Activated naive CD8-positive, alpha-beta T cell treated with anti-CD3 and anti-CD28 coated beads, Interleukin-2, amount 50 U/mL, for 16 hours (primary cell): ENCODE measurements at places on chromosomes 12 and 14.

GRCh38 chr14:24422694-24423601 is 6.5 kb downstream of the CBLN3 start:
- no peak for DNase-seq

DNA sequence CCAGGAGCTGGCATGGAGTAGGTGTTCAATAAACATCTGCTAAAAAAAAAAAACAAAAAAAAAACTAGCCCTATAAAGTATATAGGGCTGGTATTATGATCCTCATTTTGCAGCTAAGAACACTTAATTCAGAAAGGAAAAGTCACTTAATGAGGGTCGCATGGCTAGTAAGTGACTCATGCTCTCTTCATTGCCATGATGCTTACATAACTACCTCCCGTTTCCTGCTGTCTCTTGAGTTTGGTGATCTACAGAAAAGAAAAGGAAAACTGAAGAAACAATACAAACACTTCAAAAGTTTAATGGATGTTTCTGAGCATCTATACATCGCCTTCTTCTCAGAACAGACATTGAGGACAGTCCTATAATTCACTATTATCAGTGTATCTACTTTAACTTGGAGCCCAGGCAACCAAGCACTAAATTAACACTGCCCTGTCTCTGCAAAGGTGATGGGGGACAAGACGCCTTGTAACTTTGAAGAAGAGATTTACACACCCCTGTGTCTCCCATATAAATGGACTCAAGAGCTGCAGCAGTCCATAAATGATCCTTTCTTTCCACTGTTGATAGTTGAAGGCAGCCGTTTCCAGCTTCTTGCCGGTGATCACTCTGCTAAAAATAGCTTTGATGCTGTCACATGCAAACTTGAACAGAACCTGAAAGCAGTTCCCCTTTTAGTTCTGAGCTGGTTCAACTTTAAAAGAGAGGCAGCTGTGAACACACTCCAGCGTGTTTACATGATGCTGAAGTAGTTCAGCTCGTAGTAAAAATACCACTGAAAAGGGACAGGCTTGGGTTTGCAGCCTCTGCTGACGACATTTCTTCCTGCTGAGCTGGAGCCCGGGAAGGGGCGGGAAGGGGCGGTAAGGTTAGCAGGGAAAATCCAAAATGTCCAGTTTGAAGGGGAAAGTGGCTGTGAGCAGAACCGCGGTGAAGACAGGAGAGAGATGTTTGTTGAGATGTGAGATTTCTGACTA is 113.3 kb downstream of the FOXN3 start:
- DNase-seq: no peak

- no peak for DNase-seq
Measured at GRCh38 chr12:93055221-93055620, 126.1 kb upstream of the EEA1 start.

- no peak for DNase-seq
Measured at GRCh38 chr12:111093428-111094142, 173.2 kb upstream of the MYL2 start.

DNA sequence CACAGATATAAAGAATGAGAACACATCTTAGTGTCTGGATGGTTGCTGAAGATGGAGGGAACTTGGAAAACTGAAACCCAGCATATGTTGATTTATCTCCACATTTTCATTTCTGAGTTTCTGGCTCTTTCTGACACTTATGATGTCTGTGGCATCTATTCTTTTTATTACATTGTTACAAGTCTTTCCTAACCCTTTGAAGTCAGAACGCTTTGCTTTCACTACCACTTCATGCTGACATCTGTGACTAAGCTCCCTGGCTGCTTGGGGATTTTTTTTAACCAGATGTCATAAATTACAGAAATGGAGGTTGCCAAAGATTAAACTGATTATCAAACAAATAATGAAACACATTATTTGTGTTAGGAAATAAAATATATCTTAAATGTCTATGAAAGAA is 188.7 kb downstream of the KITLG start:
- no peak for DNase-seq

- DNase-seq: no peak
Measured at GRCh38 chr12:122888232-122888752, 7.6 kb downstream of the VPS37B start.

- DNase-seq: no peak
Measured at GRCh38 chr12:116280595-116281290, 3.2 kb upstream of the MED13L start.

DNA sequence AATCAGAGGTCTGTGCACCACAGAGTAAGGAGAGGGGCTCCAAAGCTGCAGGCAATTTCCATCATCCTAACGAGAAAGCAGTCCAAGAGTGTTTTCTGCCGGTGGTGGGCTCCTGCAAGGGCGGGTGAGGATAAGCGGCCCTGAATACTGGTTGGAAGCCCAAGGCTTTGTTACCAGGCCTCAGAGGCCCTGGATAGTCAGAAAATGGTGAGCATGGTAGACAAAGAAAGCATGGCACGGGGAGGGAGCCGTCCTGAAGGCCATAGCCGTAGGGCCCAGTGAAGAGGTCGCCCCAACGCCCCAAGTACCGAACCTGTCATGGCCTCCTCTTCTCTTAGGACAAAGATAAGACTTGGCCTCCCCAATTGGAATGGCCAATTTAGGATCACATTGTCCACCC is 306.6 kb upstream of the FKBP4 start:
- no peak for DNase-seq

DNA sequence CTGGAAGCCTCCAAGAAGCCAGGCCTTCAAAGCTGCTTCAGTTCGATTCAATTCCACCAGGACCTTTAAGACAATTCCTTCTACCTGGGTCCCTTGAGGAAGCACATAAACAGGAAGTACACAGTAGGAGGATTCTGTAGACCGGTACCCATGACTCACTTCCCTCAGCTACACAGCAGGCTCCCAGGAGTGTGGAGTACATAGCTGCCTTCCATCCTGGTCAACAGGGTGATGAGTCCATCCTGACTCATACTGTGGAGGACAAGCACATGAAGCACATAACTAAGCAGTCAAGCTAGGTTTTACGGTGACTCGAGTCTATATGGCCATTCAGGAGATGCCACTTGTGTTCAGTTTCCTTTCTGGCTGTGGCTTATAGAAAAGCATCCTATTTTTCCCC is 197.6 kb upstream of the RBM19 start:
- DNase-seq: no peak

- DNase-seq: no peak
Measured at GRCh38 chr14:98708555-98708954, 563.4 kb downstream of the BCL11B start.

DNA sequence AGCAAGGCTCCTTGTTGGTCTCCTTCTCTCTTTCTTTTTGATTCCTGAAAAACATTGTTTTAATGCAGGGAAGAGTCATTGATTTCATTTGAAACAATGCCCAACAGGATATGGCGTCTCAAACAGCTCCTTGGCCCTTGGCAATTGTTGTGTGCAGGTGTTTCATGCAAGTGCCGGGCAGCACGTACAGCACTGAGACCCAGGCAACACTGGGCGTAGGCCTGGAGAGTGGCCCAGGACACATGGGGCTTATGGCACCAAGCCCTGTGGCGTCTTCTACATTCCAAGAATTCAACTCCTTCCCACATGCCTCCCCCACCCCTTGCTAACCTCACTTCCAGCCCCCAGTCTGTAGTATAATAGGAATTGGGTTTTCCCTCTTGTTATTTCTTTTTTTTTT is 230.4 kb downstream of the SPTSSA start:
- DNase-seq: no peak

DNA sequence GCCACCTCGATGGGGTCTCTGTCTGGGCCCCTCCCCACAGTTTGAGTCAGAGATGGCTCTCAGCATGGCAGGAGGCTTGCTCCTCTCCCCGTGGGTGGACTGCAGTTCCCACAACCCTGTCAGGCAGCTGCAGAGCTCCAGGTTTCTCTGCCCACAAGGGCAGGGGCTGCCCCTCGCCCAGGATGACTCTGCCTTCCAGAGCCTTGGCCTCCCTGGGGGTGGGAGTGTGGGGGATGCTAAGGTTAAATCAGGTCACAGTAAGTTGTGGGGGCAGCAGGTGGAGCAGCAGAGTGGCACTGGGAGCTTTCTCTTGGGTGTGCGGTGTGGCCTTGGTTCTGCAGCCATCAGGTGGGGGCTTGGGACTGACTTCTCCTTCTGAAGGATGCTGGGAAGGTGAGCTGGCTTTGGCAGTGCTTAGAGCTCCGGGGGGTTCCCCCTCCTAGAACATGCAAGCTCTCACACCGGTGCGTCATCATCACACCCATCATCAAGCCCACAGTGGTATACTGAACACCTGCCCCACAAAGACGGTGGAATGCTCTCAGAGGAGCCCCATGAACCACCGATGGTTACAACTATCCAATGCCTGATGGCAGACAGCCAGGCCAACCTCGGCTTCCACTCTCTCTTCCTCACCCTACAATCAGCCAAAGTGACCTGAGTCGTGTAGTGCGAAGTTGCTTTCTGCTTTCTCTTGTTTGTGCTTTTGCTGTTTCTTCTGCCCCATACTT is 39.7 kb downstream of the ERH start:
- DNase-seq: no peak

GRCh38 chr12:25670076-25671055 is 117.3 kb upstream of the LMNTD1 start:
- DNase-seq: no peak

DNA sequence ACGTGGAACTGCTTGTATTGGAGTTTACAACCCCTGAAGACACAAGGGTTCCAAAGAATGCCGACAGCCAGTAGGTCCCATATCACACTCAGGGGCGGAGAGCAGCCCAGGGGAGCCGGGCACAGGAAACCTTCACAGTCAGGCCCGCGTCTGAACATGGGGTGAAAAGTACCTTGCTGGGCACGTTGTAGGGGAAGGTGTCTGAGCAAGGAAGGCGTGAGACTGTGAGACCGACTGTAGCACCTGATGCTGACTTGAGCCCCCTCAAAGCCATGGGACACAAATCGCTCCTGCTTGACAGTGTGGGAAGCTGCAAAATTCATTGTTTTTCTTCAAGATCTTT is 14.7 kb downstream of the RIMBP2 start:
- no peak for DNase-seq
